Effector memory CD4-positive, alpha-beta T cell (primary cell): ENCODE measurements at places on chromosomes 11 and 22.

DNA sequence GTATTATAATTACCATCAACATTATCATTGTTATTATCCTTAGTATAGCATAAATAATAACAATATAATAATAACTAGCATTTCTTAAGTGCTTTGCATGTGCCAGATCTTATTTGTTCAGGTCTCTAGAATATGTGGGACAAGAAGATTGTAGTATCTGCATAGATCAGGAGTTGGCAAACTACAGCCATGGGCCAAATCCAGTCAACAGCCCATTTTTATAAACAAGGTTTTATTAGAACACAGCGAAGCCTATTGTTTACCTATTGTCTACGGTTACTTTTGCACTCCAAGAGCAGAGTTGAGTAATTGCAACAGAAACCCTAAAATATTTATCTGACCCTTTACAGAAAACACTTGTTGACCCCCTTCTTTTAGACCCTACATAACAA is 81.4 kb downstream of the SLC1A2 start:
- no peak for DNase-seq

DNA sequence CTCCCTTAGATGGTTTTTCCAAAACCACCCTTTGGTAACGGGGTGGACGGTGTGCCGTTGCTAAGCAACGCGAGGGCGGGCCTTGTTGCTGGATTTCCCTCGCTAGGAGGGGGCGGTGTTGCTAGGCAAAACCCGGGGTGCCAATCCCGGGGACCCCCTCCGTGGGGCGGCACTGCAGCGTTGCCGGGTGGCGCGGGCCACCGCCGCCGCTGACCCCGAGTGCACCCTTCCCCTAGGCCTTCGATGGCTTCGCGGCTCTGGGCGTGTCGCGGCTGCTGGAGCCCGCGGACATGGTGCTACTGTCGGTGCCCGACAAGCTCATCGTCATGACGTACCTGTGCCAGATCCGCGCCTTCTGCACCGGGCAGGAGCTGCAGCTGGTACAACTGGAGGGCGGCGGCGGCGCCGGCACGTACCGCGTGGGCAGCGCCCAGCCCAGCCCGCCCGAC is 8.9 kb downstream of the EHBP1L1 start:
- DNase-seq, result no peak

DNA sequence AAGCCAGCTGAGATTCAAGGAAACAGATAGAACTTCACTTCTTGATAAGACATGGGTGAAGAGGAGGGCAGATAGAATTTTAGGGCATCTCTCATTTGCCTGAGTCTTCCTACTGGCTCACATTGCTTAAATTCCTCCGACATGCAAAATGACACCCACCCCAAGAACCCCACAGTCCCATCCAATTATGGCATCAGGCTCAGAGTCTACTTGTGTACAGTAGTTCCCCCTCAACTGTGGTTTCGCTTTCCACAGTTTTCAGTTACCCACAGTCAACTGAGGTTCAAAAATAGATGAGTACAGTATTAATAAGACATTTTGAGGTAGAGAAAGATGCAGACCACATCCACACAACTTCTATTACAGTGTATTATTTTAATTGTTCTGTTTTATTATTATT is 99.8 kb downstream of the TTC17 start:
- no peak for DNase-seq

GRCh38 chr11:117179048-117179999 is 781 bp downstream of the SIDT2 start:
- DNase-seq, result peak; percentile 26

- no peak for DNase-seq
Measured at GRCh38 chr11:12123273-12123672, 12.9 kb downstream of the MICAL2 start.

- no peak for DNase-seq
Measured at GRCh38 chr11:36948460-36949127, 350.6 kb upstream of the RAG2 start.

- DNase-seq, result no peak
Measured at GRCh38 chr11:123168241-123168640, 26.8 kb downstream of the CLMP start.

DNA sequence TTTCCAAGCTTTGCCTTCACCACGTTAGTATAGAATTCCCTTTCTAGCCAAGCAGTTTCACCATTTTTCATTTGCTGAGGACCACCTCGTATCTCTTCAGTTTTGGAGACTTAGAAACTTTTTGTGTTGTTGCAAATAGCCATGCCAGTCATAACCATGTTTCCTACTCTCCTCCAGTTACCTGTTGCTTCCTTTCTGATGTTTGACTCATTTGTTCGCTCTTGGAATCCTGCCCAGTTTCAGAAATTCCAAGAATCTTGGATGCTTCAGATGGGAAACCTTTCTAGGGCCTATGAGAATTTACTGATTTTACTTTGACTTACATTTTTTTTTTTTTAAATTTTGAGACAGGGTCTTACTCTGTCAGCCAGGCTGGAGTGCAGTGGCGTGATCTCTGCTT is 65.4 kb downstream of the PPP6R3 start:
- no peak for DNase-seq

- no peak for DNase-seq
Measured at GRCh38 chr11:86155200-86155844, 86.4 kb upstream of the PICALM start.

GRCh38 chr22:48957311-48957986 is 870.2 kb downstream of the BRD1 start:
- no peak for DNase-seq

- no peak for DNase-seq
Measured at GRCh38 chr11:109958821-109959166, 134.4 kb upstream of the ZC3H12C start.

DNA sequence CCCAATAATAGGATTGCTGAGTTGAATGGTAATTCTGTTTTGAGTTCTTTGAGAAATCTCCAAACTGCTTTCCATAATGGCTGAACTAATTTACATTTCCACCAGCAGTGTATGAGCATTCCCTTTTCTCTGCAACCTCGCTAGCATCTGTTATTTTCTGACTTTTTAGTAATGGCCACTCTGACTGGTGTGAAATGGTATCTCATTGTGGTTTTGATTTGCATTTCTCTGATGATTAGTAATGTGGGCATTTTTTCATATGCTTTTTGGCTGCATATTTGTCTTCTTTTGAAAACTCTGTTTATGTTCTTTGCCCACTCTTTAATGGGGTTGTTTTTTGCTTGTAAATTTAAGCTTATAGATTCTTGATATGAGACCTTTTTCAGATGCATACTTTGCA is 97.4 kb downstream of the FDX1 start:
- DNase-seq, result no peak
